BJ (cell line): ENCODE measurements at places on chromosomes 3 and 15. TPM values are rescaled to one million over a fixed set of nuclear protein-coding genes. Genes with fewer than 3 reads are reported as not detected.

DNA sequence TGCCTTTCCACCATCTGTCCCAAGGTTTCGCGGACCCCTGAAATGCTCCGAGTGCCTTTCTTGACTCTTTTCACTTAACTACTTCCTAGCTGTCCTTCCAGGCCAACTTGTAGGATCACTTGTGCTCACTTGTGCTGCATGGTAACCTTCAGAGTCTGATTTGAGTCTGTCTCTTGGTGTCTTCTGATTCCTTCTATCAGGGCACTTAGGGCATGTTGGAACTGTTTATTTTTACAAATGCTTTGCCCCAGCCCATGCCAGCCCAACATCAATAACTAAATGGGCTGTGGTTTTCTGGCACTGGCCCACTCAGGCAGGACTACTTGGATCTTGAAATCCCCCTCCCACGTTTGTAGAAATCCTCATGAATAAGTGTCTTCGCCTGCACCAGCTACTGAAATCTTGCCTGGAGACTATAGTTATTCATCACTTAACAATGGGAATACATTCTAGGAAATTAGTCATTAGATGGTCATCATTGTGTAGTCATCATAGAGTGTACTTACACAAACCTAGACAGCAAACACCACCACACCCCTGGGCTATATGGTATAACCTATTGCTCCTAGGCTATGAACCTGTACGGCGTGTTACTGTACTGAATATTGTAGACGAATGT lies 123.1 kb upstream of the STRIT1 start:
- peak; percentile 46 for DNase-seq

The HDGFL3 gene
- polyA plus RNA-seq = 5.7 and 24.5 TPM in 2 replicates

The TTLL13 gene
- 0.04 and 0.05 TPM in 2 replicates for polyA plus RNA-seq

- DNase-seq = no peak
Observed at GRCh38 chr3:180294282-180295027, 257.7 kb upstream of the PEX5L start.

DNA sequence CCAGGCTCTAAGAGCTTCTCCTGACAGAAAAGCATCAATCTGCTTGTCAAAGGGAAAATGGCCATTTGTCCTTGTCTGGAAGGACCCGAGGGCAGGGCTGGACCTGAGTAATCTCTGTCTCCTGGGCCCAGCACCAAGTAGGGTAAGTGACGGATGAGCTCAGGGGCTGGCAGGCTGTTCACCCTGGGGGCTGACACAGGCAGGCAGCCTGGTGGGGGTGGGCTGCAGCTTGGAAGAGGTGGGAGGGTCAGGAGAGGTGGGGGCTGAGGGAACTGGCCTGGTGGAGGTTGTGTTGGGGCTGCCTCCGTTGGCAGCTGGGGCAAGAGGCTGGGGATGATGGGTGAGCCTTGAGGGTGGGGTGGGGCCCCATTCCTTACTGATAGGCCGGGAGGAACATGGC lies 42.3 kb upstream of the ADPGK start:
- DNase-seq = no peak

- no peak for DNase-seq
Observed at GRCh38 chr3:79253704-79254103, 514.1 kb downstream of the ROBO1 start.
